MV-4-11 (cell line): ENCODE measurements at places on chromosomes 12 and 14.
A peak's percentile ranks its signal among the peaks of the same experiment; 100 is the strongest.

DNA sequence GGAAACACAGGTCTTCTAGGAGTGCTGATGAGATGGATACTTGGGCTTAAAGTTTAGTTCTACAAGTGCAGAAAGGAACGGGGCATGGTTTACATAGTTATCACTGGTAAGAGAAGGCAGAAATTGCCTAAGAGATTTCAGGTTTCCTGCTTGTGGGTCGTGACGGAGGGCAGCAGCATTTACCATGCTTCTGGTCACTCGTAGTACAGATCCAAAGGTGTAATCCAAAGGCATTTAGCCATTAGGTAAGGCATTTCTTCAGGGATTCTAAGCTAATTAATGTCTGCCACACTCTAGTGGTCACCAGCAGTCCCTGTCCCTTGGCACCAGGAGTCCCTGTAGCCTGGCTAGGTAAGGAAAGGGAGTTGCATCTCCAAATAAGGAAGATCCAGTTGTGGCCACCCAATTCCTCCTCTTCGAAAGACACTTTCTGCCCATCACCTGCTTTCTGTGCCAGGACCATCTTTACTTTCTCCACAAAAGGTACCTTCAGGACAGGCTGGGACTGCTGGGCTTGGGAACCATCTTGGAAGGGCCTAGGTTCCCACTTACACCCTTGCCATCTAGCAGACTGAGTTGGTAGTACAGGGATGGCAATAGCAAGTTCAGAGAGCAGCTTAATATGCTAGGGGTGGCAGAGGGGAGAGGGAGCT is 1.5 kb downstream of the GSTZ1 start:
- peak; percentile 7 for DNase-seq

DNA sequence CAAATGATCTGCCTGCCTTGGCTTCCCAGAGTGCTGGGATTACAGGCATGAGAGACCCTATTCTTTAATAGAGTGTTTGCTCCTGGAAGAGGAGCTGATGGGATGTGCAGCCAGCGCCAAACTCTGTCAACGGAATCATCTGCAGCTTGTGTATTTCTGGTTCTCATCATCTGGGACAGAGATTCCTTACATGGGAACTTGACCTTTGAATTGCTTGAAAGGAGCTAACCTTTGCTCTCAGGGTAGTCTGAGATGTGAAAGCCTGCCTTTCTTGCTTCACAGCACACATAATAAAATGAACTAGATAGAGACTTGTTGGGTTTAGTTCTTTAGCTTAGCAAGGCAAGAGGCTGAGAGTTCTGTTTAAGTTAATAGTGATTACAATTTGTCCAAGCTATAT is 120.0 kb downstream of the OTOGL start:
- no peak for DNase-seq

GRCh38 chr14:93535537-93535936 is 104.8 kb downstream of the UNC79 start:
- DNase-seq, result peak; percentile 64

DNA sequence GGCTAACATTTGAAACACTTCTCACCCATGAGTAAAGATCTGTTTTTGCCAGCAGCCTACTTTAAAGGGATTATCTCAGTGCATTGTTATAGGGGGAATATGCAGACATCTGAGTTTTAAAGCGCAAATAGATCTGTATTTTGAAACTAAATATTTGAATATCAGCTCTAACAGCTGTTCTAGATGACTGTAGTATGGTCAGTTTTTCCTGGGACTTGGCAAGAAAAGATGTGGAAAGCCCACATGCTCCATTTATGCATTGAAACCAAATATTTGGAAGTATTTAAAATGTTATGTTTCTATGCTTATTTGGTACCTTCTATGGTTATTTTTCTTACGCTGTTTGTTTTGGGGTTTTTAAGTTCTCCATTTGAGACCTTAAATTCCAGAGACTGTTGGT is 41.7 kb downstream of the RIC8B start:
- no peak for DNase-seq

- DNase-seq, result no peak
Observed at GRCh38 chr14:99374964-99375363, 103.0 kb upstream of the BCL11B start.

DNA sequence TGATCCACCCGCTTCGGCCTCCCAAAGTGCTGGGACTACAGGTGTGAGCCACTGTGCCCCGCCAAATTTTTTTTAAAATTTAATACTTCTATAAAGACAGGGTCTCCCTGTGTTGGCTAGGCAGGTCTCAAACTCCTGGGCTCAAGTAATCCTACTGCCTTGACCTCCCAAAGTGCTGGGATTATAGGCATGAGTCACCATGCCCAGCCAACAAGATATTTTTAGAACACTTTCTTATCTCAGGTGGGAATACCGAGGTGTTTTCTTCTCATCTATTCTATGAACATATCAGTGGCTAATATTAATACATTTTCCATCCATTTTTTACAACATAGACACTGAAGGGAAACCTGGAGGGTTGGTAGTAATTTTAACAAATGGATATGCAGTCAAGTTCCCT is 38.0 kb upstream of the DHRS4 start:
- DNase-seq, result no peak

DNA sequence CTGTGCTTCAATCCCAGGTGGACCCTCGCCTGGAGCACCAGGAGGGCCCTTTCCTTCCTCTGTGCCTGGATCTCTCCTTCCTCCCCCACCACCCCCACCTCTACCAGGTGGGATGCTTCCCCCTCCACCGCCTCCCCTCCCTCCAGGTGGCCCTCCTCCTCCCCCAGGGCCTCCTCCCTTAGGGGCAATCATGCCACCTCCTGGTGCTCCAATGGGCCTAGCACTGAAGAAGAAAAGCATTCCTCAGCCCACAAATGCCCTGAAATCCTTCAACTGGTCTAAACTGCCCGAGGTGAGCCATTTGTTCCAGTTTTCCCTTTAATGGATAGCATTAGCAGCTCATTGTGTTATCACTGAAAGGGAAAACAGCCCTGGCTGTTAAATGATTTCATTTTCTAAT is 134.0 kb downstream of the GPR135 start:
- no peak for DNase-seq

- DNase-seq, result no peak
Observed at GRCh38 chr12:115090783-115091182, 406.8 kb upstream of the TBX3 start.

DNA sequence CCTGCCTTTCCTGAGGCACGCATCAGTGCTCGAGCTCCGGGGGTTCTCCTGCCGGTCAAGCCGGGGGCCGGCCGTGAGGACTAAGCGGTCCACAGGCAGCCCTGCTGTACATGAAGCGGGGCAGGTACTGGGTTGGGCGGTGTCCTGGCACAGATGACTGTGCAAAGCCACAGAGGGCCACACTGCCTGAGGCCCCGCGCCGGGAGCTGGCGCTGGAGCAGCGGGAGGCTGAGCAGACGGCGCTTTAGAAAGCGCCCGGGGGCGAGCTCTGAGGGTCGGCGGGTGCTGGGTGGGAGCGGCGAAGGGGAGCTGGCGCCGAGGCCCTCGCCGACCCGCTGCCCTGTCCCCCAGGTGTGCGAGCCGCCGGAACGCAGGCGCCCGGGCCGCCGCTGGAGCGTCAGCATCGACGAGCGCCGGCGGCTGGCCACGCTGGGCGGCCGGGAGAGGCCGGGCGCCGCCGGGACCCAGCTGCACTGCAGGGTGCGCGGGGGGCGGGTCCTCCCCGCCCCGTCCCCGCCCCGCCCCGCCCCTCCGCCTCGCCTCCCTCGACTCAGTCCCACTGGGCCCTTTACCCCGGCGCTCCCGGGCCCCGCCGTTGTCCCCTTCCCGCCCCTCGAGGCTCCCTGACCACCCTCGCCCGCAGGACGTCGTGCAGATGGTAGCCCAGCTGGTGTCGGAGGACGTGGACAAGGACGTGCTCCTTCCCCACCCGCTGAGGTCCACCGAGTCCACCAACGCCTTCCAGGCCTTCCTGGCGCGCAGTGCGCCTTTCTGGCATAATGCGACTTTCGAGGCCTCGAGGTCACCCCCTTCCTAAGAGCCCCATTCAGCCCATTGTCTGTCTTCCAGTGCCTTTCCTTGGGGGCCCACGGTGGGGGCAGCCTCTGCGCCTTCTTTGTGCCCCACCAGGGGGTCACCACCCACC is 8.3 kb upstream of the MTA1 start:
- no peak for DNase-seq

DNA sequence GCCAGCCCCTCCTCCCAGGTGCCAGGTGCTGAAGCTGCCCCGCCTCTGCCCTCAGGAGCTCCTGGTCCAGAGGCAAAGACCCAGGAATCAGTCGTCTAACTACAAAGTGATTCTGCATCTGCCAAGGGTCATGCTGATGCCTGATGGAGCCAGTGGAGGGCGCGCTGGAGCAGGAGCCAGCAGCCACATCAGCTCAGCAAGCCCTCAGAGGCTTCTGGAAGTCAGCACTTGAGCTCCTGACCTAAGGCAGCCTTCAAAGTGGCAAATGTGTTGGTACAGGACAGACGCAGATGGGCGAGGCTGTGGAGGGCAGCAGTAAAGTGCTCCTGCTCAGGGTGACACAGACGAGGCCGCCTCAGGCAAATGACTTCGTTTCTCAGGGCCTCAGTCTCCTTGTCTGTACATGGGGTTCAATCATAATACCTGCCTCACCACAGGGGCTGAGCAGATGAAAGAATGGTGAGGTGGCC is 10.9 kb downstream of the C12orf43 start:
- DNase-seq, result peak; percentile 43

GRCh38 chr12:112130441-112130998 is 5.2 kb downstream of the TRAFD1 start:
- DNase-seq, result peak; percentile 97

DNA sequence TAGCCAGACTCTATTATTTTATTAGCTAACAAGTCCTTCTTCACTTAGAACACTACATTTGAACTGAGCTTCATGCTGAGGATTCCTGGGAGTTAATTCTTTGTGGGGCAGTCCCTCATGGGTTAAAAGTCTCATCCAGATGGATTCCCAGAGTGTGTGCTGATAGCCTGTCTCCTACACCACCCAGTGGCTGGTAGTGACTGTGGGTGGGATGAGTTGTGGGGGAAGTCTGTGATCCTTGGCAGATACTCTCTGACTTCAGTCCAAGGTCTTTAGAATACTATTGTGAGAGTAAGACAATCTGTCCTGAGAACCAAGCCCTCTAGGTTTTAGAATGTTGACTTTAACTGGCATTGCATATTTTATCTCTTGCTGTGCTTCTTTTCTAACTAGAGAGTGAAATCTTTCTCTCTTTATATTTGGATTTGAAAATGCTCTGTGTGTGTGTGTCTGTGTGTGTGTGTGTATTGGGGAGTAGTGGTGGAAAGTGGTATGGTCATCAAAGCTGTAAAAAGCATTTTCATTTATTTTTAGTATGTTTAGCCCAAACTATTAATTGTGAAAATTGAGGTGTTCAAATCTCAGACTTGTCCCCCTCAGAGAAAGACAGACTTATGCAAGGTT is 37.3 kb downstream of the AKAP6 start:
- no peak for DNase-seq

DNA sequence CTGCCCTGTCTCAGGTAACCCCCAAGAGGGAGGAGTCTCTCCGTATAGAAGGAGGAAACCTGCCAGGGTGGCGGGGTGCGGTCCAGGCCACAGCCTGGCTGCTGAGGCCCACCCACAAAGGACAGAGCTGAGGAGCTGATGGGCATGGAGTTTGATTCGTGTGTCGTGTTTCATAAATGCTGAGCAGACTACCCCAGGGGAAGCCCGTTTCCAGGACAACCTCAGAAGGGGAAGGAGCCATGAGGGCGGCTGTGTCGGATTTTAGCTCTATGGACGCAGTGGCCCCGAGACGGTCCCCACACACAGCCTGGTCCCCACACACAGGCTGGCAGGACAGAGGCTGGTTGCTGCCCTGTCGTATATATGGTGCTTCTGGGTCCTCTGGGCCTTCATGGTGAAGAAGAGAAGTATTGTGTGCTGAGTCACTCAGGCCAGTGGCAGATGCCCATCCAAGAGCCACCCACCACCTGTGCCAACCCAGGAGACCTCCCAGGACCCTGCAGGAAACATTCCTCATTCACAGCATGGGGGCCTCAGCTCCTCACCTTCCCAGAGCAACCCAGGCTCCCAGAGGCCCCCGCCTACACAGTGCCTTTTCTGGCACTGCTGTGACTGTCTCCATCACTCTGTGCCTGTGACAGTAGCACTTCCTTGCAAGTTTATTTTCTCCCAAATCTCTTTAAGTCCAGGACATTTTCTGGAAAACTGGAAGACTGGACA is 63.1 kb upstream of the RIN3 start:
- DNase-seq, result no peak

- DNase-seq, result no peak
Observed at GRCh38 chr12:49296034-49296835, 1.3 kb downstream of the PRPH start.

DNA sequence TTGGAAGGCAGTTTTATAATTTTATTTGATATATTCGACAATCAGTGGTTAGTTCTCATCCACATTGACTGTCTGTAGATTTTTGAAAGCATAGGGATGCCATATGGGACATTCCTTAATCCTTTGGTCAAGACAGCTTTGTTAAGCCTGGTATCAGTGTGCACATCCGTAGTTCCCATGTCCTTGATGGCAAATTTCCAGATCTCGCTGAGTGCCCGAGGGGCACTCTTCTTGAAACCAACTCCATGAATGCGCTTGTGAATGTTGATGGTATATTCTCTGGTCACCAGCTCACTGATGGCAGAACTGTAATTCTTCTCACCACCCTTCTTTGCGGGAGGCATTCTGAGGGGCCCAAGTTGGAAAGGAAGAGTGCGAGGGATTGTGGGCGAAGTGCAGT is 6.1 kb upstream of the DENND5B start:
- DNase-seq, result no peak

DNA sequence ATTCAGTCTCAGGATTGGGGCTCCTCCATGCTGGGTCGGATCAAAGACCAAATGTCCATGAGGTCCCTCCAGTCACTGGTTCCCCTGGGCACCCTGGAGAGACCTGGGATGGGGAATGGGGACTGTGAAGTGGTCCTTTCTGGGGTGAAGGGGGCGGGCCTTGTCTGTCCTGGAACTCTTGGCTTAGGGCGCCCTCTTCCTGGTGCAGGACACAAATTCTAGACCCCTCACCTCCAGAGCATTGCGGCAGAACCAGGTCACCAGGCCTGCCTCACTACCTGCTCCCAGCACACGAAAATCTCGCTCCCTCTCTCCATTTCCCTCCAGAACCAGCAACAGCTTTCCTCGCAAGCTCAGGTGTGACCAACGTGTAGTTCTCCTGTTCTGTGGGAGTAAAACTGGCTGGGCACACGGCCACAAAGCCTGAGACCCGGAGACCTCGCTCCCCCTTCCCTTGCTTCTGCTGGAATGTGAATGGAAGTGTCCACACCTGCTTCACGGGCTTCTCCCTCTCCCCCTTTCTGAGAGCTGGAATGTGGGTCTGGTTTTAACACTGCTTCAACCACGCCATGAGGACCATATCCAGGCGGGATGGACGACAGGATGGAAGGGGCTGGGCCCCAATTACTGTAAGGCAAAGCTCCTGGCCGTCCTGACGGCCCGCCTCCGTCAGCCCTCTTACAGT is 112.7 kb downstream of the SCARB1 start:
- no peak for DNase-seq

- peak; percentile 23 for DNase-seq
Observed at GRCh38 chr12:38903596-38903995, 1.8 kb downstream of the CPNE8 start.

GRCh38 chr12:92056290-92056689 is 89.4 kb downstream of the BTG1 start:
- DNase-seq, result no peak

- DNase-seq, result no peak
Observed at GRCh38 chr12:48037267-48037915, 33.1 kb upstream of the COL2A1 start.
